ENCODE measurements at places on chromosomes 13 and 19. TPM values are rescaled to one million over a fixed set of nuclear protein-coding genes. Genes with fewer than 3 reads are reported as not detected.

CLDN10 gene
- not detected for total RNA-seq

FAM124A gene
- total RNA-seq: 0.04 TPM

GJB2 gene
- 393 TPM for total RNA-seq

SF3A2 gene
- total RNA-seq: 34.2 TPM

DCUN1D2 gene
- total RNA-seq: 6.4 TPM

ZNF610 gene
- 0.95 TPM for total RNA-seq

UGGT2 gene
- 13.6 TPM for total RNA-seq

FAM216B gene
- total RNA-seq: not detected

CKAP2 gene
- total RNA-seq: 44.9 TPM

DKKL1 gene
- 0.31 TPM for total RNA-seq

CYP2A6 gene
- total RNA-seq: not detected

- no peak for DNase-seq
Measured at GRCh38 chr13:55977436-55977835, 1163.3 kb upstream of the PRR20A start.

GRCh38 chr19:22945560-22945959 is 57.4 kb downstream of the ZNF728 start:
- DNase-seq: no peak

DNA sequence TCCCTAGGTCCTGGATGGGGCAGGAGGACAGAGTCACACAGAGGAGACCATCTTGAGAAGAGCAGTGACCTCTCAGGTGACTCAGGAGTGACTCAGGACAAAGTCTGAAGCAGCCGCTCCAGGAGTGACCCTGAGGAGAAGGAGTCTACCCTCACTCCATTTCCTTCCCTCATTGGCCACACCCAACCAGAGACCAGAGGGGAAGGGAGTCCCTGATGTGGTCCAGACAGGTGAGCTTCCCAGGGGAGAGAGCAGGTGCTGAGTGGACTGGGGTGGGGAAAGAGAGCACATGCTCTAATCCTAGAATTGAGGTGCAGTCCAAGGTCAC is 75.5 kb upstream of the MEDAG start:
- DNase-seq: no peak

DNA sequence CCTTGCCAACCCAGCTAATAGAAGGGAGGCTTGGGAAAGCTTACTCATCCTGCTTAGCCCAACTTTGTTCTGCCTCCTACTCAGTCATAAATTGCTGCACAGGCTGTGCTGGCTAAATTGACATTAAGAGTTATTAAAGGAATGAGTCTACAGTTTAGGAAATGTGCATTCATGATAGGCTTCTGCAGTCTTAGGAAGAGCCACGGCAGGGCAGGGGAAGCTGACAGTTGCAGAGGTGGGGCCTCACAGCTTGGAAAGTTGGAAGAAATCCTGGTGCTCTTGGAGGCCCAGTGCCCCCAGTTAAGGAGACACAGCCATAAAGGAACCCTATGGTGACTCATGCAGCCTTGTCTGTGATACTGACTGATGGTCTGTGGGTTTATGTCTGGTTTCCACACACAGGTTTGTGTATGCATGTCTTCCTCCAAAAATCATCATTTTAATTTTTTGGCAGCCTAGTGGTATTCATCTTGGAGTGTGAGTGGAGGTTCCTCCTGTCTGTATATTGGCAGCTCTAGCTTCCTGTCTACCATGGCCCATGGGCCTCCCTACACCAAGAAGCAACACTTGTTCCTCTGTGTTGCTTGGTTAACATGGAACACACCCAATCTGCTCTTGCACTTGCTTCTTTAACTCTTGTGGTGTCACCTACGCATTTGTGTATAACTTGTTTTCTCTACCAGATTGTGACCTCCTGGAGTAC is 135.0 kb upstream of the KL start:
- DNase-seq: peak; percentile 18

DNA sequence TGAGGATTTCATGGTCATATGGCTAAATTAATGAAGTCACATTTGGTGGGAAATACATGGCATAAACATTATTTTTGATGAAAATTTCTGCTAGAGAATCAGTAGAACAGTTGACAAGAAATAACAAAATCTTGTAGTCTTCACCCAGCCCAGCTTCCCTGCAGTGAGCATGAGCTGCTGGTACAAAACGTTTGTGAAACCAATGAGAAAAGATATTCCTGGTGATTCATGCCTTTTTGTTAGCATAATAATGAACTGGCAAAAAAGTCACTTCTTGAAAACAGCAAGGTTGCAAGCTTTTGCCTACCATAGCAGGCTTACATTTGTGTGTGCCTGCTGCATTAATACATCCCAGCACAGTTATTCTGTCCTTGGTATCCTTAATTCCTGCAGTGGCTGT is 475.9 kb upstream of the HTR2A start:
- DNase-seq: no peak

DNA sequence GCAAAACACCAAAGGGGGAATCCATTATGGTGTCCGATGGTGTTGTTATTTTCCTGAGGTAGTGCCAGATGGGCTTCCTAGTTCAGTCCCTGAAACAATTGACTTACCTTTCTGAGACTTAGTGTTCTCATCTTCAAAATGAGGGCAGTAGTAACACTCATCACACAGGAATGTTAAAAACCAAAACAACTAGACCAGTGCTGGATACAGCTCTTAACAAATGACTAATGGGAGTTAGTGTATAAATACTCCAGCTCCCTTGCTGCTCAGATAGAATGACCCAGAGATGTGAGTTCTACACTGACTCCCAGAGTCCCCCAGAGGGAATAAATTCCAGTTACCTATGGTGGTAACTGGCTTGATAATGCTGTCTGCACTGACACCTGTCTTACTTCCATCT is 49.9 kb downstream of the MBD3L2B start:
- DNase-seq: peak; percentile 39

DNA sequence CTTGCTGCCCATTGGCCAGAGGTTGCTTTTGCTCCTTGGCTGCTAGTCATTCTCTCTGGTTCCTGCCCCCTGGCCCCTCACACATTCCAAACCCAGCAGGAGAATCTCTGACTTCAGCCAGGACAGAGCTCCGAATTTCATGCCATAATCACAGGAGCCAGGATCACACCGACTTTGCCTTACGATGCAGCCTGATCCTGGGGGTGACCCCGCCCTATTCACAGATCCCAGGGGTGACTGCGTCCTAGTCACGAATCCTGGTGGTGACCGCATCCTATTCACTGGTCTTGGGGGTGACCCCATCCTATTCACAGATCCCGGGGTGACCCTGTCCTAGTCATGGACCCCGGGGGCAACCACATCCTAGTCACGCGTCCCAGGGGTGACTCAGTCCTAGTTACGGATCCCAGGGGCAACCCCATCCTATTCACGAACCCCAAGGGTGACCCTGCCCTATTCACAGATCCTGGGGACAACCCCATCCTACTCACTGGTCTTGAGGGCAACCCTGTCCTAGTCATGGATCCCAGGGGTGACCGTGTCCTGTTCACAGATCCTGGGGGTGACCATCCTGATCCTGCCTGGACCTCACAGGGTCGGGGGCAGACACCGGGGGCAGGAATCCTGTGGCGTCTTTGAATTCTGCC is 7.4 kb upstream of the TEX29 start:
- no peak for DNase-seq

GRCh38 chr13:78978381-78978998 is 319.5 kb upstream of the OBI1 start:
- peak; percentile 51 for DNase-seq

GRCh38 chr13:102677122-102677521 is 17.7 kb downstream of the METTL21C start:
- DNase-seq: no peak

GRCh38 chr13:47081246-47081645 is 184.4 kb upstream of the HTR2A start:
- DNase-seq: no peak

GRCh38 chr19:41433171-41433570 is 6.0 kb upstream of the B3GNT8 start:
- DNase-seq: no peak

GRCh38 chr13:109971456-109972090 is 185.2 kb upstream of the IRS2 start:
- DNase-seq: peak; percentile 40

DNA sequence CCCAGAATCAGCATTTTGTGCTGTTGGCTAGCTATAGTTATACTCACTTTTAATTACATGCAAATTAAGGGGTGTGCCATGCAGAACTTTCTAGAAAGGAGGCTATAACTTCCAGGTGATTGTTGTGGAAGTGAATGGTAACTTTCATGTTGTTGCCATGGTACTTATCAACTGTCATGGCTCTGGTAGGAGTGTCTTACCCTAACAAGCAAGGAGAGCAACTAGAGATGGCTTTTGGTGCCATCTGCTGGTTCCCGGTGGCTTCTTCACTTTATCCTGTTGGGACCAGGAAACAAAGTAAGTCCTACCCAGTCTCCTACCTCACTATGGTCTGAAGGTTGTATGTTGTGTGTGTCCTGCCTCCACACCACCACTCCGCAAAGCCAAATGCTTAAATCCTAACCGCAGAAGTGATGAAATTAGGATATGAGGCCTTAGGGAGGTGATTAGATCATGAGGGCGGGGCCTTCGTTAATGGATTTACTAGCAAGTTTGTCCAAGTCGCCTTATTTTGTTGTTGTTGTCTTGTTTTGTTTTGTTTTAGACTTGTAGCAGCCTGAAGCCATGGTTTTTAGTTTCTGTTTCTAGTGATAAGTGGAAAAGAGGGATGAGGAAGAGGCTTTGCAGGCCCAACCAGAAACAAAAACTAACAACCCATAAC is 22.6 kb downstream of the FBXL12 start:
- DNase-seq: peak; percentile 86

- no peak for DNase-seq
Measured at GRCh38 chr19:13120817-13121216, 2.8 kb downstream of the NACC1 start.

- no peak for DNase-seq
Measured at GRCh38 chr13:23572836-23573235, 2.6 kb downstream of the TNFRSF19 start.

- no peak for DNase-seq
Measured at GRCh38 chr19:55535173-55535964, 1.6 kb downstream of the SBK2 start.

GRCh38 chr19:46022431-46023310 is at the start of gene PGLYRP1:
TSS of gene PGLYRP1 (minus strand) at chr19:46023053. CDS start at chr19:46023021, 32 bp downstream.
- DNase-seq: no peak

GRCh38 chr13:37029617-37030016 is 29.0 kb downstream of the EXOSC8 start:
- DNase-seq: no peak

DNA sequence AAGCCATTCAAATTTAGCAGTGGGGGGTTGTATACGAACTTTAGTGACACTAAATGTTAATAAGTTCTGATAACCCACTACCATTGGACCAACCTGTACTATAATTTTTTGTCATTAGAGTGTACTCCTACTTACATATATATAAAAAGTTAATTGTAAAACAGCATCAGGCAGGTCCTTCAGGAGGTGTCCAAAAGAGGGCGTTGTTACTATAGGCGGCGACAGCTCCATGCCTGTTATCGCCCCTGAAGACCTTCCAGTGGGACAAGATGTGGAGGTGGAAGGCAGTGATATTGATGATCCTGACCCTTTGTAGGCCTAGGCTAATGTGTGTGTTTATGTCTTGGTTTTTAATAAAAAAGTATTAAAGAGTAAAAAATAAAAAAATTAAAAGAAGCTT is 27.5 kb downstream of the SPRYD7 start:
- DNase-seq: no peak

DNA sequence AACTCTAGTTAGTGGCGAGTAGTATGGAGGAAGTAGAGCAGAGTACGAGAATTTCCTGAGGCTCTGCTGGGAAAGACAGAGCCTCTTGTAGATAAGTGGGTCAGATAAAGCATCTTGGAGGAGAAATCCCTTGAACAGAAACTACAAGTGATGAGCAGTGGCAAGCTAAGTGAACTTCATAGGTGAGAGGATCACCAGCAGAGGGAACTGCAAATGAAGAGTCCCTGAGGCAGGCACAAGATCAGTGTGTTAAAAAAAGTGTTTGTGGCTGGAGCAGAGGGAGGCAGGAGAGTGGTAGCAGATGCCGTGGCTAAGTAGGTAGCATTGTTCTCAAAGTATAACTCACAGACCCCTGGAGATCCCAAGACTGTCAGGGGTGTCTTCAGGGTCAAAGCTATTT is 437.6 kb downstream of the HS6ST3 start:
- DNase-seq: no peak

DNA sequence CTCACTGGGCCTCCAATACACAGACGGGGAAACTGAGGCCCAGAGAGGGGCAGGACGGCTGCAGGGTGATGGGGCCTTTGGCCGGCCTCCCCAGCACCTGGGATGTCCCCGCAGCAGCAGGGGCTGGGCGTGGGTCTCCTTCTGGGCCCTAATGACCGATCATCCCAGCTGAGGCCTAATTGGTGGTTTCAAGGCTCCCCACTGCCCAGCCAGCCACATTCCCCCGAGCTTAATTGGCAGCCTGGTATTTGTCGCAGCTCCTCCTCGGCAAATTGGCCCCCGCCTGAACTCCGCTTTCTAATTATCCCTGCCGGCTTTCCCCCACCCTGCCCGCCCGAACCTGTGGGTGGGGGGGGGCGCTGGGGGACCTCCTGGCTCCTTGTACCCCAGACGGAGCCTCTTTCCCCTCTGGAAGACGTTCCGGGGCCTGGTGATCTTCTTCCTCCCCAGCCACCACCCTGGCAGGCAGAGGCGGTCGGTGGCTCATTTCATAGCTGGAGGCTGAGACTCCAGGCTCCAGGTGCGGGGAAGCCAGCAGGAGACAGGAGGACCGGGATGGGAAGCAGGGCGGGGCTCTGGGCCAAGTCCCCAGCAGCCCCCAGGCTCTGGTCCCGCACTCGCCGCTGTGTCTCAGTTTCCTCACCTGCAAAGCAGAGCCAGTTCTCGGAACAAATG is 27.2 kb upstream of the WDR18 start:
- DNase-seq: peak; percentile 50
